ENCODE measurements at places on chromosomes 11 and 22.

GRCh38 chr22:42653999-42654398, 4.8 kb upstream of the CYB5R3 start:
- no peak for DNase-seq

DNA sequence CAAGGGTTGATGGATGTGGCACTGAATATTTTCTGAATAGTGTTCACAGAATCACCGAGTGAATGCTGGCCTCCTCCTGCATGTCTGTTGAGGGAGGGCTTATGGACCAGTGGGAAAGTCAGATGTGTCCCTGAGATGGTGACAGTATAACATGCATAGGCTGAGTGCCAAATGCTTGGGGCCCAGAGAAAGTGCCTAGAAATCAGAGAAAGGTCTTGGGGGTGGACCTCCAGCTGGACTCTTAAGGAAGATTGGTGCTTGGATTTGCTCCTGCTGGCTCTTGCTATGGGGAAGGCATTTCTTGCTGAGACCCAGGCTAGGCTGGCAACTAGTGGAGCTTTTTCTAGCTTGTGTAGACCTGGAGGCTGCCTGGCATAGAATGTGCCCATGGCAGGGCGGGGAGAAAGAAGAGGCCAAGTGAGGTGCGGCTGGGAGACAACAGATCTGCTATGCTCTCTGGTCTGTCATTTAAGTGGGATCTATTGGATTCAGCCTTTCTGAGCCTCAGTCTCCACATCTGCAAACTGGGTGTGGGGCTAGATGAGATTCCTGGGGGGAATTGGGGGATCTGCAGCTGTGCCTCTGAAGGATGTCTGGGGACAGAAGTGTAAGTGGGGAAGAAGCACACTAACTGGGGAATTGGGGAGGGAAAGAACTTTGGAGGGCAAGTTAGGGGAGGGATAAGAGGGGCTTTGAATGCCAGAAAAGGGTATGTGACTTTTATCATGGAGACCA, 27.4 kb downstream of the ZNRF3 start:
- no peak for DNase-seq

DNA sequence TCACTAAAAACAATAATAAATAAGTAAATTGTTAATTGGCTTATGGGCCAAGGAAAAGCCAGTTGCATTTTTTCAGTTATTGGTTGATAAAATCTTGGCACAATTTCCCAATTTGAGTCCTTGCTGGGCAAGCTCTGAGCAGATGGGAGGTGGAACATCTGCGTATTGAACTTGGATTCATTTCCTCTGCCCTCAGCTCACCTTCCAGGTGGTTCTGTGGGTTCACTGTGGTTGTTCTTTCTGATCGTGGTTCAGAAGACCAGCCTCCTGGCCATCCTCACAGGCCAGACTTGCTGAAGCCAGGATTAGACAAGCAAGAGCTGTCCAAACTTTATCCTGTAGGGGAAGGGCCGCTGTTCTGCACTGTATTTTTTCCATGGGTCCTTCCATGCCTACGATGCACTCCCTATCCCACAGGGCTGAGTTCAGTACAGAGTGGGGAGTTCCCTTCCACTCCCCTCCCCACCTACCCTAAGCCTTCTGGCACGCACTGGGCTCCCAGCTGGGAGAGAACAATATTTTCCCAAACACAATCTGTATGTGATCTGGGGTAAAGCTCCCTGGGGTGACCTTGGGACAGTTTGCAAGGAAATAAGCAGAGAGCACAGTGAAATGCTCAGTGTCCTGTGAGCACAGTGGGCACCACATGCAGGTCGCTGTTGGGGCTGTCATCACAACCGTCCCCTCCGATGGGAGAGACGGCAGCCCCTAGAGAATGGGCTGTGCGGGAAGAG, 43.5 kb upstream of the TP53I11 start:
- DNase-seq = no peak

DNA sequence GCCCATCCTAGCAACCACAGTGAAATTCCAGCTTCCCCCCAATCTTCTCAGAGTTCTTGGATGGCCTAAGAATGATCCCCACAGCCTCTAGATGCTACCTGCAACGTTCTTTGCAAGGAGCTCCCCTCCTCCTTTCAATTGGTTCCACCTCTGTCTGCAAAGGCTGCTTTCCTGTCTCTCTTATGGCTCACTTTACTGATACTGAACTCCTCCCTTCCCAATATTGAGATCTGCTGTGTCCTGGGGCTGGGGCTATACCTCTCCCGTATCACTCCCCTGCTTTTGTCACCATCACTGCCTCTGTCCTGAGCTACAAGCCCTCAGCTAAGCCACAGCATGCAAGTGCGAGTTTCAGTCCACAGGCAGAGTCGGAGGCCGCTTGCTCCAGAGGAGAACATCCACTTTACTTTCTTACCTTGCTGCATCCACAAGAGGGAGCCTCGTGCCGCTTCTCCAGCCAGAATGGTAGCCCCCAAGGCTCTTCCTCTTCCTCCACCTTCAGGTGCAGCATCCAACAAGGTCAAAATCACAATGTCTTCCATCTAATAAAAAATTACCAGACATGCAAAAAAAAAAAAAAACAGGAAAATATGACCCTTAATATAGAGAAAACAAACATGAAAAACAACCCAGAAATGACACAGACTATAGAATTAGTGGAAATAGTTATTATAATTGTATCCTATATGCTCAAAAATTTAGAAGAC, 48.6 kb upstream of the TMEM45B start:
- DNase-seq = no peak

DNA sequence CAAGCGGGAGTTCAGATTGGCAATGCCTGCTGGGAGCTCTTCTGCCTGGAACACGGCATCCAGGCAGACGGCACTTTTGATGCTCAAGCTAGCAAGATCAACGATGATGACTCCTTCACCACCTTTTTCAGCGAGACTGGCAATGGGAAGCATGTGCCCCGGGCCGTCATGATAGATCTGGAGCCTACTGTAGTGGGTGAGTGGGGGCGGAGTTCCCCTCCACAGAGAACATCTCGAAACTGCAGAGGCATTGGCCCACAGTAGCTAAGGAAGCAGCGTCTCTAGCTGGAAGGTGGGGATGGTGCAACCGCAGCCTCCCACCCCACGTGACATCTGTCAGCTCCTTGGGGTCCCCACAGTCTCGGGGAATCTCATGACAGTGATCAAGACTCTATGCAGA, 10.9 kb downstream of the TUBA8 start:
- DNase-seq = no peak

GRCh38 chr22:37609240-37610152, 862 bp downstream of the GGA1 start:
- DNase-seq = no peak

GRCh38 chr11:122375687-122376399, 259.8 kb upstream of the BLID start:
- DNase-seq = peak; percentile 4

DNA sequence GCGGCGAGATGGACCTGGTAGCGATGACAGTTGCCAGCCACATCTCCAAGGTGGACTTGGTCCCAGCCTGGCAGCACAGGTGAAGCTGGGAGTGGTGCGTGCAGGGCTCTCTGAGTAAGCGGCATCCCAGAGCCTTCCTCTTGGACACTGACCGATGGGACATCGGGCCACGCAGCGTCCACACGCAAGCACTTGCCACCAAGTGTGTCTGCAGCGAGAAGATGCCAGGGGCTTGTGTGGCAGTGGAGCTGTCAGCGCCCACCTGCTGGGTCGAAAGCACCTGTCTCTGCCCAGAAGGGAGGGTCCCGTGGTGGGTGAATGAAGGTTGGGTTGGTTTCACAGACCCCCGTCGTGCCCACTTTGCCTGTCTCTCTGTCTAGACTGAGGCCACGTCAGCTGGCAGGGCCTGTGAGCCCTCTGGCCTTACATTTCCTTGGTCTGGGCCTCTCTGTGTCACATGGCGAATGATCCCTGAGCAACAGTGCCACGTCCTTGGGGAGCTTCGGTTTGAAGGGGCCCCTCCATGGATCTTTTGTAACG, 50.8 kb upstream of the SMIM38 start:
- DNase-seq = no peak

DNA sequence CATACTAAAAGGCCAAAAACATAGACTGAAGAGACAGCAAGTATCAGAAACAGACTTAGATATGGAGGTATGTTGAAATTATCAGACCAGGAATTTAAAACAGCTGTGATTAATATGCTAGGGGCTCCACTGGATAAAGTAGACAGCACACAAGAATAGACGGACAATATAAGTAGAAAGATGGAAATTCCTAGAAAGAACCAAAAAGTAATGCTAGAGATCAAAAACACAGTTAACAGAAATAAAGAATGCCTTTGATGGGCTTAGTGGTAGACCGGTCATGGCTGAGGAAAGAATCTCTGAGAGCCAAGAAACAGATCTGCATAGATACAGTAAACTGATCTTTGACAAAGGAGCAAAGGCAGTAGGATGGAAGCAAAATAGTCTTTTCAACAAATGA, 250.2 kb downstream of the SWAP70 start:
- no peak for DNase-seq

DNA sequence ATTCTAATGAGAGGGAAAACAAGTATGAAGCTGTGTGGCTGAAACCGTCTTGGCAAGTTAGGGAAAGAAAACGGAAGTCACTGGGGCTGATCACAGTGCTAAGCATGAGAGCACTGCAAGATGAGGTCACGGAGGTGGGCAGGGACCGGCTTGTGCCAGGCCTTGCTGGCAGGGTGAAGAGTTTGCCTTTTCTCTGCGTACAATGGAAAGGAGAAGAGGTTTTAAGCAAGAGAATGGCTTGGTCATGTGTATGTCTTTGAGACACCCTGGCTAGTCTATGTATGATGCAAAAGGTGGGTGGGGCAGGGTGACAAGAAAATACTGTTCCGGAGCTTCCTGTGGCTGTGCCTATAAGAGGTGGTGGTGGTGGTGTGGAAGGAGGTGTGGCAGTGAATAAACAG, 567.9 kb downstream of the NTM start:
- no peak for DNase-seq

- DNase-seq = no peak
These were observed 3.0 kb downstream of the PKP3 start for GRCh38 chr11:396948-397548.

DNA sequence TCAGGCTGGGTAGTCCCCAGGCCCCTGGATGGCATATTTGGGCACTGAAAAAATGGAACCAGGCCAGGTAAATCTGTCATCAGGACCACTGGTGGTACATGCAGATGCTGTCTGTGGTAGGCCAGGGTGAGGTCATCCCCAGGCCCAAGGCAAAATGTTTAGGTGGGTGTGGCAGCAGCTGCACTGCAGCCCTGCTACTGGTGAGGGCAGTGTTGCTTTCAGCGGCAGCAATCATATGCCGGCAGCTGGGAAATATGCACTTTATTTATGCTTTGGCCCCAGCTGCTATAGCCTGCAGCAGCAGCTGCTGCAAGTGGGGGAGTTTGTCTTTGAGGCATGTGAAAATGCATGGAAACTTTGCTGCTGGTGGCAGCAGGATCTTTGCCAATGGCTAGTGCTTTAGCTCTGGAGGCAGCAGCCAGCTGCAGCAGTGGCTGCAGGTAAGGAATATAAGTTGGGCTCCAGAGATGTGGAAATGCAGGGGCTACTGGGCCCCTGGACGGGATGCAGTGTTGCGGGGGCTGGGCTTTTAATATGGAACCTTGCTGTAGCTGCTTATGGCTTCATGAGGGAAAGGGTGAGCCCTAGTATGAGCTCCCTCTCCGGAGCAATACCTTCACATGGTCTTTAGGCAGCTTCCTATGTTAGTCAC, 365.7 kb upstream of the CADM1 start:
- no peak for DNase-seq

DNA sequence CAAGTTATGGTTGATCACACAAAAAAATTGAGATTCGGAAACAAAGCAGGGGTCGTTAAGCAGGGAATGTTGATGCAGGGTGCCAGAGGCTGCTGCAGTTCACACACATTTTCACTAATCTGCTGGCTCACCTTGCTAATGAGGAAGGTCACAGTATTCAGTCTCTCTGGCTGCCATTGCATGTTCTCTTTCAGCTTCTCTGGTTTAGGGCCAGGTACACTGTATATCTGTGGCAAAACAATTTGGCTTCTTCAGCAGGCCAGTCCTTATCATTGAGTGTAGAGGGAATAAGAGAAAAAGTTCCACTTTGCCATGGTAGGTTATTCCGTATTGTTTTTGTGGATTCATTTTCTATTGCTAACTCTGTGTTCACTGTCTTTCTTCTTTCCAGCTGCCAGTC, 283.7 kb upstream of the ANO3 start:
- no peak for DNase-seq

- no peak for DNase-seq
These were observed 3.5 kb downstream of the ARRB1 start for GRCh38 chr11:75347781-75348566.

- no peak for DNase-seq
These were observed 73.6 kb upstream of the NARS2 start for GRCh38 chr11:78647986-78648875.

GRCh38 chr11:82756765-82757639, 23.3 kb upstream of the FAM181B start:
- DNase-seq = no peak

DNA sequence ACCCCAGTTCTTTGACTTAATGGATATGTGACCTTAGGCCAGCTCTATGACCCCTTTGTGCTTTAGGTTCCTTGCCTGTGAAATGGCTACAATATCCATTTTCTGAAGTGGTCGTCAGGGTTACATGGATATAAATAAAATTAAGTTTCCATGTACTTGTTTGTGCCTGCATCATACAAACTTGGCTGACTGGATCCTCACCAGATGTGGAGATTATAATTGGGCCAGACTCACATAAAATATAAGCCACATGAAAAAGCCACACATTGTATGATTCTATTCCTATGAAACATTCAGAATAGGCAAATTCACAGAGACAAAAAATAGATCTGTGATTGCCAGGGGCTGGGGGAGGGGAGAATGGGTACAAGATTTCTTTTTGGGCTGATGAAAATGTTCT, 100.9 kb upstream of the USP47 start:
- DNase-seq = no peak

- DNase-seq = no peak
These were observed 4.2 kb upstream of the OR52J3 start for GRCh38 chr11:5042091-5042490.

DNA sequence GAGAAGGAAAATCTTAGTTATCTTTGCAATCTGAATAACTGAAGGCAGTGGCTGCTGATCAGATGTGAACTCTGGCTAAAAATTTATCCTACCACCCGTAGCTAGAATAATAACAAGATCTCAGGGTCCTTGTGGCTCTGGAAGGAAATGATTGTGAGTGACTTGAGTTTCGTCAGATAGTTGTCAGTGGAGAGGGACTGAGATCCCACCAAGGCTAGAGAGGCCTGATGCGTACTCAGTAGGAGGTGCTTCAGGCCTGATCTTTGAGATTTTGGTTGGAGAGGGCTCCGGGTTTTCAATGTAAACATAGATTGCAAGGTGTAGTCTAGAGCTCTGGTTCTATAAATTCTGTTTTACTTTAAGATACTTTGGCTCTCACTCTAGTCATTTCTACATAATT, 1.4 kb downstream of the MADD start:
- no peak for DNase-seq

DNA sequence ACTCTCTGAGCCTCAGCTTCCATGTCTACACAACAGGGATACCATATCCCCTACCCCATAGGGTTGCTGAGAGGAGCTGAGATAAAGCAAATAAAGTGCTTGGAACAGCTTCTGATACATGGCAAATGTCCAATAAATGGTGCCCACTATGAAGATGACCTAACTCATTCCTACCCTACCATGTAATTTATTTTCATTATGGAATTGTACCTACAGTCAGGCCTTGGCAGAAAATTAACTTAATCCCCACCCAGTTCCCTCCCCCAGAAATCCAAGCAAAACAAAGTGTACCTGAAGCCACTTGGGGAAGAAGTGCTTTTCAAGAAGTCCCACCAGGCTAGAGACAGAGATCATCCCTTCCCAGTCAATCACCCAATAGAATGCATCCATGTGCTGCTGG, 10.8 kb downstream of the SRRD start:
- no peak for DNase-seq
